ENCODE measurements at places on chromosomes 13 and 19.

GRCh38 chr19:1162404-1163282, 11.4 kb downstream of the SBNO2 start:
- no peak for DNase-seq

GRCh38 chr13:82292334-82292733, 1589.9 kb downstream of the SLITRK1 start:
- DNase-seq: no peak

GRCh38 chr13:98487522-98487921, 89.4 kb downstream of the STK24 start:
- DNase-seq: no peak

DNA sequence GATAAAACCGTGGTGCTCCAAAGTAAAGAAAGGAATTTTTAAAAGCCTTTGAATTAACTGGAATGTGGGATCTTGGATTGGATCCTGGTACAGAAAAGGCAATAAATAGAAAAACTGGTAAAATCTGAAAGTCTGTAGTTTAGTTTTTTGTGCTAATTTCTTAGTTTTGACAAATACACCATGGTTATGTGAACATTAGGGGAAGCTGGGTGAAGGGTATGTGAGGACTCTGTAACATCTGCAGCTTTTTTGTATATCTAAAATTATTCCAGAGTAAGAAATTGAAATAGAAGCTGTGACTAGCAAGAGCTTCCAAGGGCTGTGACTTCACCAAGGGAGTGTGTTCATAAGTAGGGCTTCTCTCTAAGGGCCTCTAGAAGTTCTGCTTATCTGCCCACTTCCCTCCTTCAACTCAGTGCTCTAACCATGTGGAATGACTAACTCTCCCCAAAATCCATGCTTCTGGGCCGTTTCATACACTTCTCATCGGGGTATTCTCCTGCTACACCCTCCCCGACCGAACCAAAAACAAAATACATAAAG, 26.5 kb downstream of the ARHGAP35 start:
- DNase-seq: no peak

GRCh38 chr13:33186861-33187291, 98.7 kb downstream of the STARD13 start:
- DNase-seq: no peak

DNA sequence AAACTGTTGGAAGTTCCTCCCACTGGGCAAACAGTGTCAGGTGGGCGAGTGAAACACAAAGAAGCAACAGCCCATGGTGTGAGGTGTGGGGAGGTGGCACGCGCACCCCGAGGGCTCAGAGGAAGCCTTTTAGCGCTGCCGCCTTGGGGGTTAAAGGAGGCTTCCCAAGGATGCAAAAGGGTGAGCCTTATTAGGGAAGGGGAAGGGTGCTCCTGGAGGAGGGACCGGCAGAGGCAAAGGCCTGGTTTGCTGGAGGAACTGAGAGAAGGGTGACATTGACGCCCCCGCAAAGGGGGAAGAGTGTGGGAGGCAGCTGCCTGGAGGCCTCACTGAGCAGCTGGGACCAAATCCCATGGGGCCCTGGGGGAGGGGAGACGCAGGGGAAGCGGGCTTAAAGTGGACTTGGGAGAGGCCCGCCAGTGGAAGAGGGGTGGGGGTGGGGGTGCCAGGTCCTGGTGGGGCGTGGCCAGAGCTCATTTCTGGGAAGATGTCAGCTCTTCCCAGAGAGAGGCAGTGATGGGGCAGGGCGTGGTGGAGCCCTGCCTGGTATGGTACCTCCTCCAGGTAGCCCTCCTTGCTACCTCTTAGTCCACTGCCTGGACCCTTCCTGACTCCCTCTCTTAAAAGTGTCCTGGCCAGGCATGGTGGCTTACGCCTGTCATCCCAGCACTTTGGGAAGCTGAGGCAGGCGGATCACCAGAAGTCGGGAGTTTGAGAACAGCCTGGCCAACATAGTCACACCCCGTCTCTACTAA, 12.0 kb upstream of the FCHO1 start:
- DNase-seq: no peak

All from stimulated activated CD4-positive, alpha-beta T cell treated with anti-CD3 and anti-CD28 coated beads, Interleukin-15, amount 100 ng/mL, for 24 hours (primary cell).